ENCODE measurements at places on chromosomes 6 and 20. TPM values are rescaled to one million over a fixed set of nuclear protein-coding genes. Genes with fewer than 3 reads are reported as not detected.

TNFRSF6B gene
- 1.4 TPM for total RNA-seq

CPNE5 gene
- 63.5 TPM for total RNA-seq

BPIFB4 gene
- total RNA-seq: not detected

DNA sequence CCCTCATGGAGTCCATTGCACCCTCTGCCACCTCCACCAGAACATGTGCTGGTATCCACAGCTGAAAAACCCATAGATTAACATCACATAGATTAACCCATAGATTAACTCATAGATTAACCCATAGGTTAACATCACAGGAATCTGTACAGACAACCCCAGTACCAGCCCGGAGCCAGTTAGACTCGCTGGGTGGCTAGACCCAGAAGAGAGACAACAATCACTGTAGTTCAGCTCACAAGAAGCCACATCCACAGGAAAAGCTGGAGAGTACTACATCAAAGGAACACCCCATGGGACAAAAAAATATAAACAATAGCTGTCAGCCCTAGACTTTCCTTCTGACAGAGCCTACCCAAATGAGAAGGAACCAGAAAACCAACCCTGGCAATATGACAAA is 25.1 kb downstream of the SERPINB9 start:
- no peak for DNase-seq

DNA sequence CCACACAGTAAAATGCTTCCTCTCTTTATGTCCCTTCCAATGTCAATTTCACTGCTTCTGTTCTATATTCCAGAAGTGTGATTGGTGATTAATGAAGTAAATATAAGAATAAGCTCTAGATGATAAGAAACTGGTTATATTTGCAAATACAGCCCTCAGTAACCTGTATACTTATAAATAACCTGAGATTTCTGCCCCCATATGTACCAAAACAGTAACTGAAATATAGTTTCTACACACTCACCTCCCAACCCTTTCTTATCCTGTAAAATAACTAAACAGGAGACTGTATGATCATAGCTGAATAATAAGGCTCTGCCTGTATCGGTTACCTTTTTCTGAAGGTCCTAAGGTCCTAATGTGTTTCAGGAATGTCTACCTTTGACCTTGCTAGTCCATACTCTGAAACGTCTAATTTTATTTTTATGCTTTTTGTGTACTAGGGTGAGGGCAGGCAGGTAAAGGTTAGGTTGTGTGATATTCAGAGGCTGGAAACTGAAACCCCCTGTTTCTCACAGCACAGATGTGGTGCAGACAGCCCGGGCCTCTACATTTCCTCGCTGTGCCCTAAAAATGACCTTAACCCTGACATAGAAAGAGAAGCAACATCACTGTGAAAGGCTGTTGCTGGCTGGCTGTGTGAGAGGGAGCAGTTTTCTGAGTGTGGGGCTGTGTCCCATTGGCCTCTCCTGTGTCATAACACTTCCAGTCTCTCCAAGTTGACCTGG is 378.8 kb downstream of the CENPW start:
- DNase-seq: no peak

DNA sequence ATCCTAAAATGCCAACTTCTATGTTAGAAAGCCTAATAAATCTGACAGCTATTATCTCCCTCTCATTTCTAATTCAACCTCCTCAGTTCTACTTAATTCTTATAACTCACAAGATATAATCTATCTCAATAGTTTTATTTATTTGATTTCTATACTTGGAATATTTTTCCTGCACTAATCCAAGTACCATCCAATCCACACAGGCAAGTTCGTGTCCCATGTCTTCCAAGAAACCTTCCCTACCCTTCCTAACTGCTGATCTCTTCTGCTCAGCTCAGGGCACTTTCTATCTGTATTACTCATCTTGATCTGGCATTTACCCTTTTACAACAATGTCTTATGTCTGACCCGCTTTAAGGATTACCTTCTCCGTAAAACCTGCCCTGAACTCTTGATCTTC is 18.2 kb downstream of the NCOA5 start:
- DNase-seq: no peak

GRCh38 chr6:100112855-100113508 is 119.0 kb upstream of the MCHR2 start:
- DNase-seq: no peak

GRCh38 chr20:54013471-54013870 is 56.9 kb downstream of the BCAS1 start:
- DNase-seq: no peak

- DNase-seq: no peak
Observed at GRCh38 chr6:36399970-36400369, 12.5 kb upstream of the ETV7 start.

DNA sequence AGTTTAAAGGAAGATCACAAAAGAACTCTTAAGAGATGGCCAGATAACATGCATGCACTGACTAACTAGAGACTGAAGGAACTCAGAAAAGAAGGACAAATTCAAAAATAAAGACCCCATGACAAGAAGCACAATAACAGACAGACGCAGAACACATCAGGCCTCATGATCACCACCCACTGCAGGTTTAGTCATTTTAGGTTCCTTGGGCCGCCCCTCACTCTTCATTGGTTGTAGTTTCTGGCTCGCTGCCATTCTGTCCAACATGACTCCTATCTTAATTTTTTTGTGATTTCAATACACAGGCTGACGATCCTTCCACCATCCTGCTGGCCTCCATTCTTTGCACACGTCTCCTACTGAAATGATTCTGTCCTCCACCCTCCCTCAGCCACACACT is 21.6 kb downstream of the STX7 start:
- peak; percentile 55 for DNase-seq

- DNase-seq: no peak
Observed at GRCh38 chr20:15319439-15319838, 982.0 kb upstream of the FLRT3 start.

- no peak for DNase-seq
Observed at GRCh38 chr20:8291873-8292272, 159.8 kb downstream of the PLCB1 start.

GRCh38 chr6:137749696-137750211 is 117.3 kb upstream of the TNFAIP3 start:
- DNase-seq: no peak

- DNase-seq: peak; percentile 21
Observed at GRCh38 chr20:17646961-17647301, 35.1 kb downstream of the RRBP1 start.

DNA sequence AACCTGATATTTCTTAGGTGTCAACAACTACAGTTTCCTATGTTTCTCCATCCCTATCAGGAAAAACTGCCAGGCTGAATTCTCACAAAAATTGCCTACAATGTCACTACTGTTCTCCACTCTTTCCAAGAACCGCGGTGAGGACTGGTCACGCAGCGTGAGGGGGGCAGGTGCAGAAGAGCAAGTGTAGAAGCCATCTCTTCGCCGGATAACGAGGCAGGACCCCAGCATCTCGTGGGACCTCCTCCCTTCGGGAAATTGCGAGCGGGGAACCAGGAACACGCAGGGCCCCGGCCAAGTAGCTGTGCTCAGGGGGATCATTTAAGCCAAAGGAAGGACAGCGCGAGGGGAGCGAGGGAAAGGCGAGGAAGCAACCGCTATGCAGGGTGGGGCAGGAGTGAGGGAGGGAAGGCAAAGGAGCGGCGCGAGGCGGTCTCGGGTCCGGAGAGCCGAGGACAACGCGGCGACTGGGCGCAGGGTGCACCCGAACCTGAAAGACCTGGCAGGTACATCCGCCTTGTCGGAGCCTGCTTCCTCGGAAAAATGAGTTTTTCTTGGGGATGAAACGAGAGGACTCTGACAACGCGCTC is 559 bp downstream of the APMAP start:
- no peak for DNase-seq

- DNase-seq: no peak
Observed at GRCh38 chr6:54060286-54060685, 51.0 kb upstream of the MLIP start.

DNA sequence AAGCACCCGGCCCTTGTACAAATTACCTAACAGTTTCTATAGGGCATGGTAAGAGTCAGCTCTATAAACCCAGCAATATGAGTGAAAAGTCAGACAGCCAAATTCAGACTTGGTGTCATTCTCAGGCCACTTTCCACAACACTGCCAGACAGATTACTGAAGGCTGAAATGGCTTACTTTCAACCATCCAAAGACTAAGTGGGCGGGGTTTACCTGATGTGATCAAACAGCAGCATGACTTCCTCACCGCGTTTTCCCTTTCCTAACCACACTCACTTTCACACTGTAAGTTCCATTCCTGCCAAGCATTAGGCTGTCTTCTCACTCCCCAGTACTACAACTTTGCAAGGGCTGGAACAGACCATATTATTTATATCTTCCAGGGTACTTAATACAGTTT is 85.9 kb downstream of the SMLR1 start:
- no peak for DNase-seq

DNA sequence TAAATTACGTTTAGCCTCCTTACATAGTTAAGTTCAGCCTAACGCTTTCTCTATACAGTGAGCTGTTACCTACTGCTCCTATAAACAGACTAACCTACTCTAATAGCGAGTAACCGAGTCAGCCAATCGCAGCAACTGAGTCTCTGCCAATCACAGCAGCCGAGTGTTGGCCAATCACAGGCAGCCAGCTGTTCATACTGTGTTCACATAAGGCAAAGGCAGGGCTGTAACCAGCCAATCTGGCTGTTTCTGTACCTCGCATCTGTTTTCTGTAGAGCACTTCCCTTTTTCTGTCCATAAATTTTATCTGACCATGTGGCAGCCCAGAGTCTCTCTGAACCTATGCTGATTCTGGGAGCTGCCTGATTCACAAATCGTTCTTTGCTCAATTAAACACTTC is 263.9 kb upstream of the JARID2 start:
- no peak for DNase-seq

DNA sequence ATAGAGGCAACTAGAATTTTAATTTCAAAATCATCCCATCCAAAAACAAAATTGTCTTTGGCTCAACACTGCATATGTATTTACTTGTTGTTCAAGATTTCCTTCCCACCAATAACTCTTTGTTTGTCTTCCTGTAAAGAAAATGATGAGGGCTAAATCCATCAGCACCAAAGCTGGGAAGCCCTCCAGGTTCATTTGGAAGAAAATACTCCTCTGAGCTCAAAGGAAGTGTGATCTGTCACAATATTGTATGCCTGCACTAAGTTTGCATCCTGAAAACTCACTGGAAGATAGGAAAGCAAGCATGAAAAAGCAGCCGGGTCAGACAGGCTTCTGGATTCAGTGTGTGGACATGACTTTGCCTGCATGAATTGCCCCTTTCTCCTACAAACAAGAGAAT is 28.7 kb upstream of the OPRM1 start:
- DNase-seq: no peak

DNA sequence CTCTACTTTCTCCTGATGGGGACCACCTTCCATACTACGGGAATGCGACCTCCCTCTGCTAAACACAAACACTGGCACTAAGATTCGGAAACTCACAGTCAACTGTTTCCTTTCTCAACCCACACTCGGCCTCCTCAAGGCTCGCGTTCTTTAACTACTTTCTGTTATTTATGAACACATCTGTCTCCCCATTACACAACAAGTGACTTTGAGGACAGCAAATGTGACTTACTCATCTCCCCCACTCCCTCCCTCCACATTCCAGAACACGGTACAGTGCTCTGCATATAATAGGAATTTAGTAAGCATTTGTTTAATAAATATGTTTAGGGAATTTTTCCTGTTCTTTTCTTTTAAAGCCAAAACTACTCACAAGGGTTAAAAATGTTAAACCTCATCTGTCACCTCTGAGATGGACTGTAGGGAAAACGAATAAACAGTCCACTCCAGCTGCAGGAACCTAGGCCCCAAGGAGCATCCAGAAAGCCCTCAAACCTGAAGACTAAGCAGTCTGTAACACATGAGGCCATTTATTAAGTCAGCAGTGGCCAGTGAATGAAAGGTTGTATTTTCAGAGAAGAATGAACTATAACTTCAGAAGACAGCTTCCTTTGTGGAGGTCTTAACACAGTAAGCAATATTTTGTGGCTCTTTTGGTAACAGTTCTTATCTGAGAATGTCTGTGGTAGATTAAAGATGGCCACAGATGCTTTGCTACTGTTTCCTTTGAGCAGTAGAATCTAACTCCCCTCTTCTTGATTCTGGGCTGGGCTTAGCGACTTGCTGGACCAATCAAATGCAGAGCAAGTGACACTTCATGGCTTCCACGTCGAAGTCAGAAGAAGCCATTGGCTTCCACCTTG is 209.6 kb upstream of the DTNBP1 start:
- no peak for DNase-seq

All from left cardiac atrium (tissue), 4 donors.